Hematopoietic multipotent progenitor cell treated with erythropoietin and hydrocortisone succinate and interleukin-3 and kit ligand, for 4 days (in vitro differentiated cells): ENCODE measurements at places on chromosomes 3 and 15.

DNA sequence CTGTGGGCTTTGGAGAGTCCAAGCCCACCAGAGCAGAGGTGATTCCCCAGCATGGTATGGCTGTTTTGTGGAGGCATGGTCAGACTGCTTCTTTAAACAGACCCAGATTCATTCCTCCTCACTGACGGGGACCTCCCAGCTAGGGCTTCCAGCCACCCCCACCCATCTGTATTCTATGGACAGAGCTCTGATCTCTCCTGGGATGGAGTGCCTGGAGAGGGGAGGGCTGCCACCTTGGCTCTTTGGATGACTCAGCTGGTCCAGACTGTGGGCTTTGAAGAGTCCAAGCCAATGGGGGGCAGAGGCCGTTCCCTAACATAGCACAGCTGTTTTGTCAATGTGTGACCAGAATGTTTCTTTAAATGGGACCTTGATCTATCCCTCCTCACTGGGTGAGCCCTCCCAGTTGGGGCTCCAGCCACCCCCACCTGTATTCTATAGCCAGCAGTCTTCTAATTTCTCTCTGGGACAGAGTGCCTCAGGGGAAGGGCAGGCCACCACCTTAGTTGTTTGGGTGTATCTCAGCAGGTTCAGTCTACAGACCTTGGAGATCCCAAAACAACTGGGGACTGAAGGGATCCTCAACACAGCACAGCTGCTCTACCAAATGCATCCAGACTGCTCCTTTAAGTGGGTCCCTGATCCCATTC lies 122.0 kb upstream of the OSTN start:
- DNase-seq: no peak

- DNase-seq: no peak
Measured at GRCh38 chr3:182094321-182094720, 382.6 kb downstream of the SOX2 start.

DNA sequence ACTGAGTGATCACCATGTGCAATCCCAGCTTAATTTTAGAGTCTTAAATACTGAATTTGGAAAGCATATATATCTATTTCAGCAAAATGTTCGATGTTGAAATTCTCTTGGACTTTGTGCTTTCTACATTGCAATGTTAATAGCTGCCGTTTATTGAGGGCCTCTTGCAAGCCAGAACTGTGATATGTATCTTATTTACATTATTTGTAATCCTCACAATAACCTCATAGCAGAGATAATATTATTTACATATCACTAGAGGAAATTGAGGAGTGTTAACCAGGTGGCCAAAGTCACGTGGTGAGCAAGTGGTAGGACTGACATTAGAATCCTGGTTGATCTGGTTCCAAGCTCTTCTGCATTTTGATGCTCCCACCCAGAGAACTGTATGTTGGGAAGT lies 254.1 kb downstream of the SLC9A9 start:
- no peak for DNase-seq

GRCh38 chr3:87674397-87675161 lies 384.2 kb downstream of the CGGBP1 start:
- no peak for DNase-seq

- DNase-seq: no peak
Measured at GRCh38 chr3:127012091-127012490, 29.2 kb downstream of the PLXNA1 start.

- DNase-seq: peak; percentile 80
Measured at GRCh38 chr3:52428151-52429005, 16.5 kb downstream of the SEMA3G start.

DNA sequence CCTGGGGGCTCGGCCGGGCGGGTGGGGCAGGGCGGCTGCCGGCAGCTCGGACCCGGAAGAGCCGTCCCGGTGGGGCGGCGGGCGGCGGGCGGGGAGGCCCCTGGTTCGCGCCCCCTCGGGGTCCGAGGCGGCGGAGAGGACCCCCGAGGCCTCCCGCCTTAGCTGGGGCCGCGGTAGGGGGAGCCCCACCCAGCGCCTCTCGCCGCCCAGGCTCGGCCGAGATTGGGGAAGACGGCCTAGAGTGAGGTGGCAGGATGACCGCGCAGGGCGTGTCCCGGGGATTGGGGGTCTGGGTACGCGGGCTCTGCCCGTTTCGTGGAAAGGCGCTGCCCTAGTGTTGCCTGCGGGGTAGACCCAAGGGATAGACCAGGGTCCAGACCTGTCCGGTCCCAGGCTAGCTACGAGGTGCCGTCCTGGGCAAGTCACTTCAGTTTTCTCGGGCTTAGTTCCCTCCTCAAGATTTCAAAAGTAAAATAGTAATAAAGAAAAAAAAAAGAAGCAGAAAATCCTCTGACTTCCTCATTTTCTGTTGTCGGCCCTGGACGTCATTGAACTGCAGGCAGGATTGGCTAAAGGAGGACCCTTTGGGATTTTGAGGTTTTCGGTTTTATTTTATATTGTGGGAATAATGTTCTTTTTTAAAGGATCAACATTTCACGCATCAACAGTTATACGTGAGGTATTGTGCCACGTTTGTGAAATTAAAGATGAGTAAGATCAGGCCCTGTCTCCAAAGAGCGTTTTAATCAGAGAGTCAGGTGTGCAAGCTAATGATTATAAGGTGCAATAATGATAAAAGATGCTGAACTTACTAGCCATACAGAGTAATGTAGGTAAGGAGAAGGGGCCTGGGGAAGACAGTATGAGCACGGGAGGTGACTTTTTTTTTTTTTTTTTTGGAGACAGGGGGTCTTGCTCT lies 679 bp downstream of the IQGAP1 start:
- DNase-seq: peak; percentile 87

GRCh38 chr3:194748225-194748624 lies 62.5 kb downstream of the FAM43A start:
- DNase-seq: no peak

- no peak for DNase-seq
Measured at GRCh38 chr3:53768478-53769459, 77.5 kb downstream of the CHDH start.

DNA sequence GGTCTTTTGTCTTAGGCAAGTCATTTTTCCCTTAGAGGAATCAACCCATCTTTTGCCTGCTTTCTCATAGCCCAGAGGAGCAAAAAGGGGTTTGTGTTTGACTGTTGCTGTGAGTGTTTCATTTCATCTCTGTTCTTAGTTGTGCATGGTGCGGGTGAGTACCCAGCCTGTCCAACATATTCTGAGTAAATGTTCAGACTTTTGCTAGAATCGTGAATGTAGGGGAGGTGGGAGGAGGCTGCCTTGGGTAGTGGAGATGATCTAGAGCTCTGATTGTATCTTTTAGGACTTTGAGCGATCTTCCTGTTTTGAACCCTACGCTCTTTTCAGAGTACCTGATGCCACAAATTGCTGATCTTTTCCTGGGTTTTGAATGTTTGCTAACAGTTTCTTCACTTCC lies 123.1 kb downstream of the ZNF609 start:
- no peak for DNase-seq

DNA sequence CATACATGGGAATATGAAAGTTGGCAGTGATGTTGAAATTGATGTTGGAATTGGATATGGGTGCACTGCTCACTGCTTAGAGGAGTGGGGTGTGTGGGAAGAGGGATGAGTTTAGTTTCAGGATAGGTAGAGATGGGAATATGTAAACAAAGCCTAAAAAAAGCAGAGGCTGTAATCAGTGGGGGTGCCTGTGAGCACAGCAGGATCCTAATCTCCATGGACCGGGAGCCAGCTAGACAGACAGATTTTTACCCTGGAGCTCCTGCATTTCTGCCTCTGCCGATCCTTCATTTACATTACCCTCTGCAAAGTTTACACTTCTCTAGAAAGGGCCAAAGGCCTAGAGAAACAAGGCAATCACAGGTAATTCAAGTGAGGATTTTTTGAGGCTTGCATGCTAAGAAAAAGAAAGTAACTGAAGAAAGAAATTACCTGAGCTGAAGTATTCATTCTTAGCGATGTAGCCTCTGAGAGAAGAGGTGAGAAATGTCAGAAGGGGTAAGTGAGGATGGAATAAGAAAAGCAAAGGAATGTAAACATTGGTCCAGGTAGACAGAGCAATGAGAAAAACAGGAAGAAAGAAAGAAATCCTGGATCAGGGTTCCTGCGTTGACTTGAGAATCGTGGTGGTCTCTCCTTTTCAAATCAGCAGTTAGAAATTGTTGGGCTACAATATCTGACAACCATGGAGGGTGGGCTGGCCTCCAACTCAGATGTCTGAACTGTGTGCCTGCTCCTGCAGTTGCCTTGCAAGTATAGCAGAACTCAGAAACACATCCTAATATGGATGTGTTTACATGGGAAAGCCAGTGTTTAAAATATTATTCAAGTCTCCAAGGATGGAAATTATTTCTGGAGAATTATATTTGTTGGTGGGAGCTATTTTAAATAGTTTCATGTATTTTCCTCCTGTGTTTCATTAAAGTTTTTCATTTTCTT lies 79.8 kb downstream of the CRTC3 start:
- DNase-seq: no peak
